Right renal cortex interstitium (tissue), 3 donors: ENCODE measurements at places on chromosomes 3 and 15. TPM values are rescaled to one million over a fixed set of nuclear protein-coding genes. Genes with fewer than 3 reads are reported as not detected.

DNA sequence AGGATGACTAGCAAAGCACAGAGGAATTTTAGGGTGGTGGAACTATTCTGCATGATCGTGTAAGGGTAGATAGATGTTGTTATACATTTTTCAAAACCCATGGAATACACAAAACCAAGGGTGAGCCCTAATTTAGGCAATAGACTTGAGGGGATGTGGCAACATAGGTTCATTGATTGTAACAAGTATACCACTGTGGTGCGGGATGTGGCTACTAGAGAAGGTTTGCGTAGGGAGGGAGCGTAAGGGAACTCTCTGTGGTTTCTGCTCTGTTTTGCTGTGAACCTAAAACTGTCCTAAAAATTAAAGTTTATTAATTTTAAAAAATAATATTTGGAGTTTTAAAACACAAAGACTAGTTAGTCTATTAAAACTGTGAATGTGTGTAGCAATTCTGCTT lies 202.8 kb downstream of the PLCL2 start:
- no peak for DNase-seq

- no peak for DNase-seq
Measured at GRCh38 chr3:111210003-111210711, 138.5 kb downstream of the NECTIN3 start.

DNA sequence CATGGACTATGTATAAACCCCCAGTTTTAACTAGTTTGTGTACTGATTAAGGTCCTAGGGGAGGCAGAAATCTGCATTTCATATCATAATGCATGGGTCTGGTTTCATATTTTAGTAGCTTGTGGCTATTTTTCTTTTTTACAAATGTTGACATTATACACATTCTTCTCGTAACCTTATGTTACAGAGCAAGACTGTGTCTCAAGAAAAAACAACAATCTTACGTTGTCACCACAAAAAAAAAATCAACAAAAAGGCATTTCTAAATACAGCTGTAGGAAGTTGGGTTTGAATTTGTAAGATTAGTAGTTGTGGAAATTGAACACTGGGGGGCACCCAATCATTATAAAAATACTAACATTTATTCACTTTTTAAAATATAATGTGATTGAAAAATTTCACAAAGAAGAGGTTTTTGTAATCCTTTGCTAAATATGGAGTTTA lies 17.9 kb downstream of the SERP1 start:
- no peak for DNase-seq

Gene RGMA
- polyA plus RNA-seq: 7.7 TPM
